MM.1S (cell line): ENCODE measurements at places on chromosomes 3 and 15.
A peak's percentile ranks its signal among the peaks of the same experiment; 100 is the strongest.

- no peak for DNase-seq
These were observed 33.4 kb downstream of the HRH1 start for GRCh38 chr3:11187681-11188080.

- DNase-seq, result no peak
These were observed 237.3 kb downstream of the XXYLT1 start for GRCh38 chr3:195033531-195034091.

GRCh38 chr3:196081834-196082618 lies at the start of gene TFRC:
TFRC (minus strand) TSS chr3:196082090; CDS start chr3:196077099, 4,991 bp downstream.
- DNase-seq, result peak; percentile 100

- DNase-seq, result no peak
These were observed 179.4 kb upstream of the ADAMTS9 start for GRCh38 chr3:64867224-64867623.

DNA sequence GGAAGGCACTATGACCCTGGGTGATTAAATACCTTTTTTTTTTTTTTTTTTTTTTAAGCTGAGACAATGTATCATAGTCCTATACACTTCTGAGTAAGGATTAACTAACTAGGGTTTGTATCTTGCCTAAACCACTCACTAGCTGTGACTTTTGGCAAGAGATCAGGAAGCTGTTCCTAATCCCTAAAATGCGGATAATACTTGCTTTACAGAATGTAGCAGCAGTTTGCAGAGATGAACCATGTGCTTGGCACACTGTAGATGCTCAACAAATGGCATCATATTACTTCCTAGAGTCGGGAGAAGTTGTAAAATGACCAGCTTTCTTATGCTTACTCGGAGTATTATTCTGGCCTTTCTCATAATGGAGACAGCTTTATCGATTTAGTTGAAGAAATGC lies 25.6 kb upstream of the PYGO1 start:
- DNase-seq, result no peak

DNA sequence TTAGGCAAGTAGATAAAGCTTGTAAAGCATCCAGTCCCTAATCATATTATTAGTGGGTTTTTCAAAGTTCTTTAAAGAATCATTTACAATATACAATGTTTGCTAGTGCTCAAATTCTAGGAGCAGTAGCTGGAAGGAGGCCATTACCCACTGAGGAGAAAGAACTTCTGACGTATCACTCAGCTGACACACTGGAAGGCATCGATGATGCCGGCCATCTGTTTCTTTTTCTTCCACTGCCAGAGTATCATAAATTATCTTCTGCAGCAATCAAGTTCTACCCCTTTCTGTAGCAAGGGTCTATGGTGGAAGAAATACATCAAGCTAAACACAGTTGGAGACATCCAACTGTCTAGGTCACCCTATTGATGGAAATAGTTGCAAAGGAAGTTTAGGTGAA lies 243.2 kb upstream of the LRRN1 start:
- no peak for DNase-seq

DNA sequence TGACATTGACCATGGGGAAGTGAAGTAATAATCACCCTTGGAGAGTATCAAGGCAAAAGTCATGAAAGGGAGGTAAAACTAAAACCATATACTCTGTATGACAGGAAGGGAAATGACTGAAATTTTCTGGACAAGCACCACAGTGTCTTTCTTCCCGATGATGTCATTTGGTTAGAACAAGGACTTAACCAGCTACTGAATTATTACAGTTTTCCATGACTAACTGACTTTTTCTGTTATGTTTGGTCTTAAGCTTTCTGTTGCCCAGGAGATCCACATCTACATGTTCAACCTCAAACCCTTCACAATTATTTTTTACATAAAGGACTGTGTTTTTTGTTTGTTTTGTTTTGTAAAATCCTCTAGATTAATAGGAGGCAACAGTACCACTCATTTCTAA lies 191.9 kb upstream of the IL12A start:
- no peak for DNase-seq
